H4 (cell line): ENCODE measurements at places on chromosomes 1 and 21.

- DNase-seq, result peak; percentile 85
Observed at GRCh38 chr1:174990382-174990999, 9.3 kb upstream of the CACYBP start.

DNA sequence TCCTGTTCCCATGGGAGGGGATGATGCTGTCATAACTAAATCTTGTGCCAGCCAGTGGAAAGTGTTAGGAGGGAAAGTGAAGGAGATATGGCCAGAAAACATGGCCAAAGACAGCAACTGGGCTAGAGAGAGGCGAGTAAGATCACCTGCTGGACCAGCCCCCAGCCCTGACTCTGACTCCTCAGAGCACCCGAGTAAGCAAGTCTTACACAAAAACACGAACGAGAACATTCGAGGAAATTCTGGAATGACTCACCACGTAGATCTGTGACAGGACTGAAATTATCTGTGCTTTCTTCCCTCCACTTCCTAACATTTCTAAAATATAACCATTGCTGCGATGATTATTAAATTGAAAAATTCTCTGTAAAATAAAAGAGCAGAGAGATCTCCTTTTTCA lies 9.2 kb downstream of the ZNF496 start:
- DNase-seq, result no peak

- DNase-seq, result peak; percentile 47
Observed at GRCh38 chr1:235597867-235598553, 51.6 kb downstream of the GNG4 start.

GRCh38 chr21:30126576-30126975 lies 40.0 kb downstream of the CLDN17 start:
- DNase-seq, result no peak

DNA sequence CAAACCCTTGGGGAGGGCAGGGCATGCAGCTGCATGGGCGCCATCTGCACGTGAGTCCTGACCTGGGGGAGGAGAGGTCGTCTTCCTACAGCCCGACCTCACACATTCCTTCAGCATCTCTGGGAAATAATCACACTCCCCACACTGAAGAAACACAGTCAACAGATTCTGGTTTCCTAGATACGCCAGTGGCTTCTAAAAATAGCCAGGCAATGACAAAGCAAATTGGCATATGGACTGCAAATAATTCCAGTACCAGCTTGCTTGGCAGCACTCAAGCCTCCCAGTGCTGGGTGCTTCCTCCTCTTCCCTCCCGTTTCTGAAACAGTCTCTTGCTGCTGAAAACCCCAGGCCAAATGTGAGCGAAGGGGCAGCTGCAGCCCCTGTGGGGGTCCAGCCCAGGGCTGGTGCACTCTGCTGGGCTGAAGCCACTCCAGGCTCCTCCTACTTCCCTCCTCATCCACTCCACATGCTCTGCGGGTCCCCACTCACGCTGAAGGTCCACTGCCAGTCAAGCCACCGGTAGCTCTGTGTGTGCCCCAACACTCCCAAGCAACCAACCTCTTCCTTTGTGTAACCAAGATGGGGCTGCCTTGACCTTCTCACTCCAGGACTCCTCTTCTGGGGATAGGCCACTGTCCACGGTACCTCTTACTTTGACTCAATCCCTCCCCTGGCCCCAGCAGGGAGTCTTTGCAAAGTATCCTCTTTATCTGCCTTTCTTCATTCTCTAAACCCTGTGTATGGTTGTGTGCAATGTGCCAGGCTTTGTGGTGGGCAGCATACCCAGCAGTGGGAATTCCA lies 69.0 kb downstream of the KCND3 start:
- peak; percentile 60 for DNase-seq

DNA sequence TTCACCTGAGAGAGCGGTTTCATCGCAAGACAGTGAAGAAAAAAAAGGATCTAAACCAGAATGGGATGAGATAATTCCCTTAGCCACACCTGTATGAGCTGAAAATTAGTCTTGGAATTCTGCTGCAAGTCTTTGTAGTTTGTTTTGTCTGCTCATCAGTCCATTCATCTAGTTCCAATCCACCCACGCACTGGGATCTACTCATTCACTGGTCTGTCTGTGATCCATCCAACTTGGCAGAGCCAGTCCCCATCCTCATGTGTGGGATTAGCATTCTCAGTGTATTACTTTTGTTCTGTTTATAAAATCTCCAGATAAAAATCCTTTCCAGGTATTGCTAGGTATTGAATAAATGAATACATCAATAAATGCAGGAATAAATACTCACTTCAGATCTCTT lies 266.5 kb upstream of the USP24 start:
- DNase-seq, result no peak
